ENCODE measurements at places on chromosomes 7 and 10.

DNA sequence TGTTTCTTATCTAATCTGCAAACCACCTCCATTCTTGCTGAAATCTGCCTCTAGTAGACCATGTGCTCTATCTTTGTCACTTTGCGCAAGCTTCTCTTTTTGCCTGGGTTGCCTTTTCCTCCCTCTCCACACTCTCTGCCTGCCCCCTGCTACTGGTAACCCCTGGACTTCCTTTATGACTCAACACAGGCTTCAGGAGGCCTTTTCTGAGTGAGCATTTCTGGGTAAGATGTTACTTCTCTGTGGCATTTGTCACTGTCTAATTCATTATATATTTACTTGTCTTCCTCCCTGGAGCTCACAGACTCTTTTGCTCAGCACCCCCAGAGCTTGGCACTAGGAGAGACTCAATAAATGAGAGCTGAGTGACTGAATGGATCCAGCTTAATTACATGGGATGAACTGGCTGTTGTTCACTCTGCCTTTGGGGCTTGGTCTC lies 8.4 kb downstream of the GOLGA7B start:
- no peak for DNase-seq

DNA sequence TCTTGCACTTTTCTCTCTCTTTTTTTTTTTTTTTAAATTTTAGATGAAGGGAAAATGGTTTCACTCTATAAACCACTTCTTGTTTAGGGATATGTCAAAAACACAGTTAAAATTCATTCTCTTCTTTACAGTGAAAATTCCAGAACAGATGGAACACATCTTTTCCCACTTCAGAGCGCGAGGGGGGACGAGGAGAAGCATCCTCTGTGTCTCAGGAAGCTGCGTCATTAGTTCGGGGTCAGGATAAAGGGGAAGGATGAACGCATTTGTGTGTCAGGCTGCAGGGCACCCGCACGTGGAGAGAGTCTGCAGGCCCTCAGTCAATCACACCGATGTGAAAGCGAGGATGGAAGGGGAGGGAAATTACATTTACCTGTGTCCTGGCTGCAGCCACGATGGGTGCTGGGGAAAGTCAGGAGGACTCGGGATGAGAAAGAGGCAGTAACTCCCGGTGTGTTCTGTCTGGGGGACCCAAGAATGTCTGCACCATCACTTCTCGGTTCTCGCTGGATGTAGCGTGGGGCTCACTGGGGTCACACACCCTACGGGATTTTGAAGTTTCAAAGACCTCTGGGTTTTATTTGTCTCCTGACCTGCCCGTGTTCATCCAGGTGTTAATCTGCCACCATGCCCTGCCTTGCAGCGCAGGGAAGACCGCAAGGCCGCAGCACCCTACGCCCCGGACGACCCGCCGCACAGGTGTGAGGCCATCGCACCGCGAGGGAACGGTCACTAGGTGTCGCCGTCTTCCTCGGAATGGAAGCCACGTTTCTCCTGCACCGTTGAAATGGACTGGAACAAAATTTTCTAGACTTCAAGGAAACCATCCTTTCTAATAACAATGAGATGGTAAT lies 66.7 kb upstream of the PITRM1 start:
- DNase-seq: peak; percentile 11

GRCh38 chr10:94626476-94626875 lies 57.1 kb upstream of the CYP2C18 start:
- no peak for DNase-seq

- no peak for DNase-seq
Observed at GRCh38 chr7:130899638-130900401, 165.8 kb upstream of the KLF14 start.

DNA sequence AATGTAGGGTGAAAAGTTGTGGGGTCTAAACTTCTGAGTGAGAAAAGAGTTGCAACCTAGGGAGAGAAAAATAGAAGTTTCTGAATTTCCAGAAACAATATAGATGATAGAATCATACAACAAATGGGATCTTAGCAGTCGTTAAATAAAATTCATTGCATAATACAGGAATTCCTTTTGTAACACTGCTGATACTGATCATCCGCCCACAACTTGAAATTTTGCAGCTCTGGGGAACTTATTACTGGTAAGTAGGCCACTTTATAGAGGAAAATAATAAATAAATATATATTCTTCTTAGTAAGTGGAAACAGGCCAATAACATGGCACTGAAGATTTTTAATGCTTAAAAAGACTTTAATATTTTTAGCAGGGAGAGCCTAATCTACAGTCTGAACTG lies 81.9 kb upstream of the SMIM30 start:
- no peak for DNase-seq

DNA sequence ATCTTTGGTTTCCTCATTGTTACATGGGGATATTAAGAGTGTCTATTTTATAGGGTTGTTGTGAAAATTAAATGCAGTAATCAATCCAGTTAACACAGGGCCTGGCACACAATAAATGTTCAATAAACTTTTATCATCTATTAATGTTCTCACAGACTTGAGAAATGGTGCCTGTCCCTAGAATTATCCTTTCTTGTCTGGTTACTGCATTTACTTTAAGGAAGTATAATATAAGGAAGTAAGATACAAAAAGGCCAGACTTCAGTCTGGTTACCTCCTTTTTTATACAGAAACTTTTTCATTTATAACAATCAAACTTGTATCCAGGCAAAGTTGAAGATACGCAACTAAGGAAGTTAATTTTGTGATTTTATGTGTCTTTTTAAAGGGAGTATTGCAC lies 117.0 kb downstream of the LHFPL3 start:
- no peak for DNase-seq
